ENCODE measurements at places on chromosomes 12 and 14. TPM values are rescaled to one million over a fixed set of nuclear protein-coding genes. Genes with fewer than 3 reads are reported as not detected.

GRCh38 chr14:95185033-95185766, 27.9 kb upstream of the DICER1 start:
- no peak for DNase-seq

DNA sequence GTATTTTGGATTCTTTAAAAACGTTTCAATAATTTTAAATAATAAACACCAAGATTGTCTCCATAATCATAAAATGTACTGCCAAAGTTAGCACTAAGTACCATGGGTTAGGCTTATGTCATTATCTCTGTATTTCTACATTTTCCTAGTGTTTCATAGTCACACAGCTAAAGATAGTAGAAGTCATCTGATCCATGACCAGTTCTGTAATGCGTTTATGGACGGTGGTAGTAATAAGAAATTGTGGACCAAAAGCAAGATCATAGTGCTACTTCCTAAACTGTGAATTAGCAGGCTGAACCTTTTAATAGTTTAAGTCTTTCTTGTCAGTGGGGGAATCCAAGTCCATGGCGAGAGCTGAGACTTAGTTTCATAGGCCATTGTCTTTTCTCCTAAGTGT, 142.1 kb downstream of the AKAP6 start:
- no peak for DNase-seq

GRCh38 chr12:122852336-122853275, 17.3 kb downstream of the HIP1R start:
- DNase-seq: peak; percentile 89

The PIK3C2G gene
- 0.41 TPM for total RNA-seq

The FLRT2 gene
- total RNA-seq: 84.0 TPM

GRCh38 chr12:123807002-123807401, 44.9 kb downstream of the DNAH10 start:
- DNase-seq: no peak

- no peak for DNase-seq
Observed at GRCh38 chr14:72608391-72609204, 285.3 kb downstream of the DPF3 start.

DNA sequence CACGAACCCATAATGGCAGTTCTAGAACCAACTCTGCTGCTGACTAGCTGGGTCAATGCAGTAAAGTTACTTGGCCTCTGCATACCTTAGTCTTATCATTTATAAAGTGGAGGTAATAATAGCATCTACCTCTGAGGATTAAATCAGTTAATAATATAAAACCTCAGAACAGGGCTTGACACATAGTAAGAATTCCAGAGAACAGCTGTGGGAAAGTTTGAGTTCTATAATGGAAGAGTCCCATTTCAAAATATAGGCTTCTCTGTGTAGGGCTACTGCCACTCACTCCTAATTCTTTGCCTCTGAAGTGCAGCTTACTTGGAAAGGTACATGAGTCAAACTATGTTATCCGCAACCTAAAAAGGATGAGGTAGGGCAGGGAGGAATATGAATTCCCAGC, 269.2 kb upstream of the PRKD1 start:
- DNase-seq: no peak

- no peak for DNase-seq
Observed at GRCh38 chr12:99223579-99223978, 424.0 kb upstream of the GARIN6 start.

DNA sequence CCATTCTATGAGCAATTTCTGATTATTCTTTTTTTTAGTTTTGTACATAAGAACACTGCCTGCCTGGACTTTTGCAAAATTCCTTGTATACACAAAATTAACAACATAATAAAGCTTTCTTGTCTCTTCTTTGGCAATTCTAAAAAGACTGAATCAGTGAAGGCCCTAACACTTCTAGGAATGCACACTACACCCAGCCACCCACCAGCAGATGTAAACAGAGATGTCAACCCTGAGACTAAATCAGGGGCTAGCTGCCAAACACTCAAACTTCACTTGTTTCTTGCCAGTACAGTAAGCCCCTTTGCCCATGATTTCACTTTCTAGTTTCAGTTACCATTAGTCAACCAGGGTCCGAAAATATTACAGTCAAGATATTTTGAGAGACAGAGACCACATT, 15.5 kb downstream of the DCAF5 start:
- DNase-seq: no peak

- no peak for DNase-seq
Observed at GRCh38 chr12:132026796-132027500, 77.2 kb downstream of the EP400 start.

DNA sequence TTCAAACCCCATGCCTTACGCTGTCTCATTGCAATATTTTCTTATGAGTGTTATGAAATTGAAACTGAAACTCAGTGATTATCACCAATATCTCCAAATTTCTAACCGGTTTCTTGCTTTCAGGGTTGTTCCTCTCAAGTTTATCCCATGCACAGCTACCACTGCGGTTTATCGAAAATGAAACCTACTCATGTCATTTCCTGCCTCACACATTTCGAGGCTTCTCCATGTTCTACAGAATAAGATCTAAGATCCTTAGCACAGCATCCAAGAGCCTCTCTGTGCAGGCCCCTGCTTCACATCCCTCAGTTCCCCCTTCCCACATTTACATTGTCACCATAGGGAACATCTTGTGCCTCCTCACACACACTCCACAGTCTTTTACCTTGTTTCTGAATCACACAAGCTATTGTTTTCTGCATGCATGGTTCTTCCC, 45.5 kb upstream of the FAR2 start:
- DNase-seq: no peak

GRCh38 chr14:64692189-64692985, 11.8 kb upstream of the PLEKHG3 start:
- DNase-seq: no peak

GRCh38 chr14:63027719-63028118, 17.5 kb downstream of the KCNH5 start:
- no peak for DNase-seq

- no peak for DNase-seq
Observed at GRCh38 chr12:76633415-76633814, 73.8 kb upstream of the OSBPL8 start.

The BEGAIN gene
- 8.6 TPM for total RNA-seq

DNA sequence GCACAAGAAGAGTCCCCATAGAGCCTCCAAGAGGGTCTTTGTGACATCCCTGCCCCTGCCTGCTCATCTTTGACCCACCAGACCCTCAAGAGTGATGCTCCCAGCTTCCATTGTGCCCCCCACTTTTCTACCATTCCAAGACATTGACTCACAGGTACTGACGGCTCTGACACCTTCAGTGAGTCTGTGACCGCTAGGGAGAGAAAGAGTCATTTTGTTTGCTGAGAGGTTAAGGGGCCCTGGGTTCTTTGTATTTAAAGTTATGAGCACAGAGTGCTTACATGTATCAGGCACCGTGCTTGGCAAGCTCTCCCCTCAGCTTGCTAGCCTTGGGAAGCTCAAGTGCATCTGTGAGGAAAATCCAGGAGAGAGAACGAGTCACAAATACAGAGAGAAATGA, 7.1 kb upstream of the KRT82 start:
- DNase-seq: no peak

DNA sequence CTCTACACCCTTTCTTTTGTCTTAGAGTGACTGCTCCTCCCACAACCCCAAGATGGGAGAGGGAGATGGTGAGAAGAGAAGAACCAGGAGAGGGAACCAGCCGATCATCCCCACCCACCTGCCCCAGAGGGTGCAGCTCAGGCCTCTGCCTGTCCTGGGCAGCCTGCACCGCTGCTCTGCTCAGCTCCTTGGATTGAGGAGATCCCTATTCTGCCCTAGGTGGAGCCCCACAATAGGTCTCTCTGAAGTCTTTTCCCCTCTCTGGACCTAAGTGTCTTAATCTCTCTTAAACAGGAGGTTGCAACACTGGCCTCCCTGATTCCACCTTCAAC, 2.2 kb downstream of the ANKRD33 start:
- DNase-seq: no peak

The ETFRF1 gene
- total RNA-seq: 29.8 TPM

GRCh38 chr12:57890191-57891115, 43.9 kb upstream of the CTDSP2 start:
- no peak for DNase-seq

DNA sequence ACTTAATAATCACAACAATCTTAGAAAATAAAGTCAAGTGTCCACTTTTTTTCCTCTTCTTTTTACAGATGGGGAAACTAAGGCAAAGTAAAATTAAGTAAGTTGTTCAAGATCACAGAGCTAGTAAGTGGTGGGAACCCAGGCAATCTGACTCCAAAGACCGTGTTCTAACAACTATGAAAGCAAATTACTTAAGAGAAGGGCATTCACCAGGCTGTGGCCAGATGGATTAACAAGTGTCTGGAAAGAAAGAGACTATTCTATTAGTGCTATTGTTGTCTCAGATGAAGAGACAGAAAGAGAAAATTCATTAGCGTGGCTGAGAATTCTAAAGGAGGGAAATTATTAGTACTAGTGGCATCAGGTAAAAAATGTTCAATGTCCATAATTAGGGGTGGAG, 48.5 kb downstream of the FGD6 start:
- no peak for DNase-seq

DNA sequence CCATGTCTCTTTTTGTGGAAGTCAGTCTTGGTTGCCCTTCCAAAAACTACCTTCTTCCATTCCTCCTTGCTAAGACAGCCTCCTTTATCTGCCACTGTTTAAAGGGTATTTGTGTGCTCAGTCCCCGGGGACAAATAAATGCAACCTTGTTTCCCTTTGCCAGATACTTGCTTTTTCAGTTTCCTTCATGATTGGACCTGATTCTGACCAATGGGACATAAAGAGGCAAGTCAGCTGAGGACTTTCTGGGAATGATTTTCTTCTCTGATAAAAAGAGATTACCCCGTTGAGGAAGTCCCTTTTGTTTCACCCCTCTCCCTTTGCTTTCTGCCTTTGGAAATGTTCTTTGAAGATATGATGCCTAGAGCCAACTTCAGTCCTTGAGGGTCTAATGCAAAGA, 7.4 kb upstream of the TUBA1B start:
- no peak for DNase-seq

The PLCZ1 gene
- total RNA-seq: not detected

The KRT77 gene
- total RNA-seq: not detected

GRCh38 chr12:76244300-76244699, 103.9 kb downstream of the BBS10 start:
- no peak for DNase-seq

The ST8SIA1 gene
- total RNA-seq: 17.5 TPM

GRCh38 chr12:68790081-68790951, 17.7 kb upstream of the MDM2 start:
- DNase-seq: no peak

The NGB gene
- total RNA-seq: 4.9 TPM

- no peak for DNase-seq
Observed at GRCh38 chr14:61111209-61111665, 130.2 kb downstream of the SLC38A6 start.

The NELL2 gene
- 2,116 TPM for total RNA-seq

The KLHL28 gene
- 48.1 TPM for total RNA-seq

The CCDC177 gene
- 4.5 TPM for total RNA-seq

The AQP2 gene
- not detected for total RNA-seq

DNA sequence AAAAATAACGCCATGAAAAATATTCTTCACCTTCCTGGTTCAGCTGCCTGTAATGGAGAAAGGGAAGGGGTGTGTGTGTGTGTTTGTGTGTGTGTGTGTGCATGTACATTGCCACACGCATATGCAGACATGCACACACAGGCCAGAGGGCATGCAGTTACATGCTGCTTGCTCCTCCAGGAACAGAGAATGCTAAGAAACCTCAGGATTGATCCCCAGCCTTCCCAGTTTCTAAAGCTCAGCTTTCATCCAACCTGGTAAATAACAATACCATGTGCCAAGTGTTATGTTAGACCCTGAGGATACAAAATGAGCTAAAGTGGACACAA, 241.7 kb downstream of the SPTSSA start:
- no peak for DNase-seq

The PLBD1 gene
- total RNA-seq: 1.6 TPM

GRCh38 chr12:44544018-44544417, 332.1 kb downstream of the NELL2 start:
- DNase-seq: no peak

DNA sequence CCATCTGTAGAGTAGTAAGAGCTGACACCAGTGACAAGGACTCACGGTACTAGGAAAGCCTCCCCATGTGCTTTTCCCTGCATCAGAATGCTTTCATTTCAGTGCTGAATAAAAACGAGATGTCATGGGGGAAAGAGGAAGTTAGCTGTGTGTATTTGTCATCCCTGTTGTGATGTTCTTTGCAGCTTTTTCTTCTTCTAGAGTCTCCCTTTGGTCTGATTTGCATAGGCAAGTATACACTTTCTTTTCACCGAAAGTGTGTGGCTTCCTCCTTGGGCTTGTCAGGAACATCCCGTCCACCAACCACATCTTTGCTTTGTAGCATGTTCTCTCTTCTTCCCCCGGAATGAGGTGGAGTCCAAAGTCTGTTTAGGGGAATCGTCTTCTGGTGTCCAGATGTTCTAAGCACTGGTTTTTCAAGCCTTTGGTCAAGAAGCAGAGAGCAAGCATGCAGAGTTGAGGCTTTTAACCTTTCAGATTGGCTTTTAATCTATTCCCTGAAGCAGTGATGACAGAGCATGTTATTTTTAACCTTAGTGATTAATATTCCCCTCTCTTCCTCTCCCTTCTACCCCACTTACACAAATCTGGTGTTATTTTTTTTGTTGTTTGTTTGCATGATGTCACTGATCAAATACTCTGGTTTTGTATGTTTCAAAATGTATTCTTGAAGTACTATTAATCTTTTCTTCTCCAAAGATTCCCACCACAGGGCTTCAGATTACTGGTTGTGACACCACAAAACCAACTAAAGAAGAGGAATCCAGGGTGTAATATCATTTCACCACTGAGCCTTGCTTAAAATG, 163.4 kb downstream of the SAMD4A start:
- no peak for DNase-seq

The PRIMA1 gene
- under 0.01 TPM for total RNA-seq

DNA sequence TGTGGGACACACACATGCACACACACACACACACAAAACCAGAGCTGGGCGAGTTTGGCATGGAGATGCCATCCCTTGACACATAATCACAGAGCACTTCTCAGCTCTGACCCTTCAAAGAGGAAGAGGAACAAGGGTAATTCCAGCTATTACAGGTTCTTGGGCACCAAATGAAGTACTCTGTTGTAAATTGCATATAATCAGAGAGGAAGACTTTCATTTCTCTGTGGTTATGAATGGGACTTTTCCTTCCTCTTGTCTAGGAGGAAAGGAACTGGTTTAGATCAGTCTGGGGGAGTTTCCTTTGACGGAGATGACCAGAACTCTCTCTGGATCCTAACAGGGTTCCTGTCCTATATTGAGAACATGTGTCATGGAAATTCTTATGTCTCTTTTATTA, 26.4 kb upstream of the FGF6 start:
- no peak for DNase-seq

DNA sequence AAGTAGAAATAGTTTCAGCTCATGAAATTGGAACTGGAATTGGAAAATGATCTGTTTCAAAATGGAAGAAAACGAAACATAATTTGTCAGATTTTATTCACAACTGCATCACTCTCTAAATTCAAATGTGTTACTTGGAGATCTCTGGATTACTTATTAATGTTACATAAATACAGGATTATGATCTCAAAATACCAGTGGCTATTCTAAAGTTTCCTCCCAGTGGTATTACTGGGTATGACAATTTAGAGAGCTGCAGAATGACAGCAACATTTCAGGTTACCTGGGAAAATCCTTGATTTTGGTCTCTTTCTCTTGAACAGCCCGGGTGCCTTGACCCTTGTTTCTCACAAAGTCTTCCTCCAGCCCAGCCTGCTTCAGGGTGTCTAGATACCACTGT, 14.2 kb downstream of the FAM161B start:
- no peak for DNase-seq

The SSPN gene
- total RNA-seq: 4.1 TPM

The LRP1-AS gene
- not detected for total RNA-seq

The BCL11B gene
- total RNA-seq: 58.3 TPM

The GLT1D1 gene
- 11.0 TPM for total RNA-seq

The C12orf50 gene
- total RNA-seq: not detected

Measured in frontal cortex (tissue), 4 donors.